GDM1 (cell line): ENCODE measurements at places on chromosomes 13 and 19.

DNA sequence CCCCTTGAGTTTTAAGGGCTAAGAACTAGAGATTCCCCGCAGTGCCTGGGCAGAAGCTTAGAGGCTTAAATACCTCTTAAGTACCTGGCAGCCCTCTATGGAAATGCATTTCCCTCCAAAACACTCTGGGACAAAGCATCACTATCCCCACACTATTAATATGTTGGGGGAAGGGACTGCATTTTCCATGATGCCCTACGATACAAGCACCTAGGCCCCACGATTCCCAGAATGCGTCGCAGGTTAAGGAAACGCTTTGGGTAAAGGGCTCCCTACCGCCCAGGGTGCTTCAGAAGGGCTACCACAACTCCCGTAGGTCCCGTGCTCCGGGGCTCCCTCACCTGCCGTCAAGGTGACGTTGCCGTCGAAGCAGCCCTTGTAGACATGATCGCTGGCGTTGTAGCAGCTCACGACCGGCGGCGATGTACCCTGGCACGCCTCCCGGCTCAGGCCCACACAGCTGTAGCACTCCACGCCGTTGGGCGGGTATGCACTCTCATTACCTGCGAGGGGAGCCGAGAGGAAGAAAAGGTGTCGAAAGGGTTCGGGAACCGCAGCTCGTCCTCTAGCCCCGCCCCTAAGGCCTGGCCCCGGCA lies 2.5 kb downstream of the LYPD3 start:
- no peak for DNase-seq

DNA sequence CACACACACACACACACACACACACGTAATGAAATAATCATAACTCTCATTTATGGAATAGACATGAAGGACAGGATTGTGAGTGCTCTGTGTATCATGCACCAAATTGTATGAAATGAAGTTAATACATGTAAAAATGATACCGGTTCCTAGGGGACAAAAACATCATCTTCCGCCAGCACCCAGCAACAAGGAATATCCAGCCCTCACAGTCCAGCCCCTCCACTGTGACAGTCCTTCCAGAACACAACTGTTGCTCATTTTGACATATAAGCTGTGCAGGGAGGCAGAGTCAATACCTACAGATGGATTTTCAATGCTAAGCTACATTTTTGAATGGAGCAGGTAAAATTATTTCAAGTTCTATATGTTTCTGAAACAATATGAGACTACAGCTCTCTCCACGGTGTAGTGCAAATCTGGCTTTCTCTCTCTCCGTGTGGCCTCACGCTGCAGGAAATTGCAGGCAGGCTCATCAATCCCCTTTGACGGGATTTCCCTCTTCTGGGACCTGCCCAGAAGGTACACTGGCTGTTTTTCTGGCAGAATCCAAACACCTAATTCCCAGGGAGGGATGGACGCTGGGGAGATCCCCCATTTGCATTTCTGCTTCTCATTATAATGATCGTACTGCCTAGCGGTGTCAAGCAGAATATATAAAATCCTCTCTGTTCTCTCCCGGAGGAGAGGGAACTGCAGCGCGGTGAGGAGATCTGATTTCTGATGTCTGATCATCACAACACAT lies 494.0 kb downstream of the LIG4 start:
- DNase-seq = no peak

- DNase-seq = no peak
Measured at GRCh38 chr13:68046903-68047302, 816.8 kb upstream of the PCDH9 start.

GRCh38 chr13:34926508-34926907 lies 15.6 kb upstream of the NBEA start:
- no peak for DNase-seq

- DNase-seq = no peak
Measured at GRCh38 chr13:66577358-66577757, 652.8 kb downstream of the PCDH9 start.

GRCh38 chr19:4108767-4109625 lies 14.9 kb downstream of the MAP2K2 start:
- DNase-seq = peak; percentile 73

DNA sequence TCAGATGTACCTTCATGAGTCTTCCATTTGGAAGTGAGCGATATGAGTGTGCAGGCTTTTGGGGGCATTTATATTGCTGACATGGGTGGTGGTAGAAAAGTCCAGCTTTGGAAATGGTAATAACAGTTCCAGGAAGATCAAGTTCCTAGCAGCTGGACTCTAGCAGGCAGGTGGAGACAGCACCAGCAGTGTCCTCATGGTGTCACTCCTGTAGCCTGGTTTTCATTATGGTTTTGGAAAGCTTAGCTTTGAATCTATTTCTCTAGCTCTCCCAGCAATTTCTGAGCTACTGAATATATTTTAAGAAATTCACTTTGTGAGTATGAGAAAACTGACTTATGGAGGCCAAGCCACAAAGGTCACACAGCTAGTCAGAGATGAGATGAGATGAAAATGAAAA lies 523.2 kb upstream of the HTR2A start:
- DNase-seq = no peak

- DNase-seq = no peak
Measured at GRCh38 chr13:26742691-26743358, 17.8 kb downstream of the GPR12 start.

DNA sequence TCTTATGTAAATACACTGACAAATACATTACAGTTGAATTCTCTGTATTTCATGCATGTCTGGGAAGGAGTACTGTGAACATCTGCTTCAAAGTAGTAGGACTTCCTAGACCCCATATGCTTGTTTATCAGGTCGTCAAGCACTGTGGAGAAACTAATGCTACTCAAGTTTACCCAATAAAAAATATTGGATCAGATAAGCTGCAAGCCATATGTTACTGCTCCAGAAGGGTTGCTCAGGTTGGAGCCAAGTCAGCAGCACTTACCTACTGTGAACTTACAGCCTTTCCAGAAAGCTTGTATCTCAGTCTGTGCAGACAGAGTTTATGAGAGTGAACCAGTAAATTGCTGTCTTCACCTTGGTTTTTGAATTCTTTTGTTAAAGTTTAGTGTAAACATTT lies 36.2 kb downstream of the SLAIN1 start:
- DNase-seq = no peak

GRCh38 chr13:98981369-98982080 lies 3.7 kb upstream of the DOCK9 start:
- no peak for DNase-seq

DNA sequence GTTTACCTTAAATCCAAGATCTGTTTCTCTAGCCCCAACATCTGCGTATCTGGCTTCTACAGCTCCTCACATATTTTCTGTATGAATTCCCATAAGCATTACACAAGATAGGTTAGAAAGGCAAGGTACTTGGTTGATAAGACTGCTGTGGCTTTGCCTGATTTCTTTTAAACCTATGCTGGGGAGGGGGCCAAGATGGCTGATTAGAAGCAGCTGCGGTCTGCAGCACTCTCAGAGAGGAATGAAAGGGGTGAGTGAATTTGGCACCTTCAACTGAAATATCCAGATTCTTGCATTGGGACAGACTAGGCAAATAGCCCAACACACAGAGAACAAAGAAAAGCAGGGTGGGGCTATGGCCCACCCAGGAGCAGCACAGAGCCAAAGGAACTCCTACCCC lies 12.2 kb upstream of the DLEU7 start:
- DNase-seq = no peak

GRCh38 chr13:75738841-75739240 lies 102.7 kb downstream of the LMO7 start:
- no peak for DNase-seq

DNA sequence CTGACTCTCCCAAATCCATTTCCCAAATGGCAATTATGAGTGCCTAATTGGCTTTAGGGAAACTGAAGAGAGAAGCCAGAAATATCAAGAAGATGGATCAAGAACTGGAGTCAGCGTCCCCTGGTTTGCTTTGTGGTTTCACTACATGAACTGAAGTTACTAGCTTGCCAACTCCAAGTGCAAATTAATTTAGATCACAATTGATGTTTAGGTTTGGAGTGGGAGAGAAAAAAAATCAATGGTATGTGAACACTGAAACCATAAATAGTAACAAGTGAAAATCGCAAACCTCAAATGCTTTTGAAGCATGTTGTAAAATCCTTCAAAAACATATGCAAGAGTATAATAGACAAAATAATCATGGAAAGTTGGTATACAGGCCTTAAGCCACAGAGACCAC lies 1528.6 kb upstream of the SLC10A2 start:
- no peak for DNase-seq

- no peak for DNase-seq
Measured at GRCh38 chr19:33375837-33376159, 2.3 kb downstream of the CEBPG start.

DNA sequence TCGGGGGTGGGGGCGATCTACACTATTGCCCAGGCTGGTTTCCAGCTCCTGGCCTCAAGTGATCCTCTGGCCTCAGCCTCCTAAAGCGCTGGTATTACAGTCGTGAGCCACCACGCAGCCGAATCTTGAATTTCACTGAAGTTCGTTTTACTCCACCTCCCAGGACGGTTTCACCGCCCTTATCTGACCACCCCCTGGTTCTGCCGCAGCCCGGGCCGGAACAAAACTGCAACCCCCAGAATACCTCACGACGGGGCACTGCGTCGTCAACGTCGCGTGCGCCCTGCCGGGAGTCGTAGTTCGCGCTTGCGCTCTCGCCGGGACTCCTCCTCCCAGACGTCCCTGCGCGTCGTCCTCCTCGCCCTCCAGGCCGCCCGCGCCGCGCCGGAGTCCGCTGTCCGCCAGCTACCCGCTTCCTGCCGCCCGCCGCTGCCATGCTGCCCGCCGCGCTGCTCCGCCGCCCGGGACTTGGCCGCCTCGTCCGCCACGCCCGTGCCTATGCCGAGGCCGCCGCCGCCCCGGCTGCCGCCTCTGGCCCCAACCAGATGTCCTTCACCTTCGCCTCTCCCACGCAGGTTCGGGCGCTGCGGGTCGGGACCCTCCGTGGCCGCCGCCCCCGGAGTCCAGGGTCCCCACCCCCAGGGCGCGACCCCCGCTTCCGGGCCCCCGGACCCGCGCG lies at the start of gene ATP5F1D:
ATP5F1D (plus strand) TSS at position 335 of the 679 bp plus-strand sequence; CDS start at position 435, 100 bp downstream.
- DNase-seq = peak; percentile 92

GRCh38 chr19:5932146-5932545 lies 18.1 kb downstream of the CAPS start:
- DNase-seq = no peak

GRCh38 chr19:14354445-14354844 lies 26.8 kb upstream of the ADGRE5 start:
- DNase-seq = no peak

GRCh38 chr19:24073807-24074206 lies 13.2 kb upstream of the ZNF254 start:
- no peak for DNase-seq

- DNase-seq = no peak
Measured at GRCh38 chr13:111232191-111232590, 88.3 kb upstream of the TEX29 start.

DNA sequence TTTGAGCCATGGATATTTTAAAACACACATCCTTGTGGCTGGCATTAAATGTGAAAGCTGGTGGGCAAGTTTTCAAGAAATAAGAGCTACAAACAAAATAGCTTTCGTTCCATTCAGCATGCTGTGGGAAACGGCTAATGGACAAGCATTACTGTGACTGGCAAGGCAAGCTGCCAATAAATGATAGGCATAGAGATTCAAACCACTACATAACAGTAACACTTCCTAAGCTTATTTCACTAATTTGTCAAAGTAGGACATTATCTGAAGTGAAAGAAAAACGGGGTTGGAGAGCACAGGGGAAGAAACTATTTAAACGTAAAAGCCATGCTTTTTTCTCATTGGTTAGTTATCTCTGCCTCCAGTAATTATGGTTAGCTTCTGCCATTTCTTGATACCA lies 26.0 kb downstream of the OBI1 start:
- no peak for DNase-seq
